ENCODE measurements at places on chromosomes 2 and 18. TPM values are rescaled to one million over a fixed set of nuclear protein-coding genes. Genes with fewer than 3 reads are reported as not detected.

Gene CCDC74B
- total RNA-seq: 6.2 TPM

Gene MAP3K19
- total RNA-seq: not detected

Gene SULT1C2
- under 0.01 TPM for total RNA-seq

Gene MPV17
- 115 TPM for total RNA-seq

Gene ITPRIPL1
- 3.7 TPM for total RNA-seq

Gene MPP4
- 4.7 TPM for total RNA-seq

All from bronchus fibroblast of lung (primary cell).